Mesendoderm (in vitro differentiated cells): ENCODE measurements at places on chromosomes 6 and 20.

DNA sequence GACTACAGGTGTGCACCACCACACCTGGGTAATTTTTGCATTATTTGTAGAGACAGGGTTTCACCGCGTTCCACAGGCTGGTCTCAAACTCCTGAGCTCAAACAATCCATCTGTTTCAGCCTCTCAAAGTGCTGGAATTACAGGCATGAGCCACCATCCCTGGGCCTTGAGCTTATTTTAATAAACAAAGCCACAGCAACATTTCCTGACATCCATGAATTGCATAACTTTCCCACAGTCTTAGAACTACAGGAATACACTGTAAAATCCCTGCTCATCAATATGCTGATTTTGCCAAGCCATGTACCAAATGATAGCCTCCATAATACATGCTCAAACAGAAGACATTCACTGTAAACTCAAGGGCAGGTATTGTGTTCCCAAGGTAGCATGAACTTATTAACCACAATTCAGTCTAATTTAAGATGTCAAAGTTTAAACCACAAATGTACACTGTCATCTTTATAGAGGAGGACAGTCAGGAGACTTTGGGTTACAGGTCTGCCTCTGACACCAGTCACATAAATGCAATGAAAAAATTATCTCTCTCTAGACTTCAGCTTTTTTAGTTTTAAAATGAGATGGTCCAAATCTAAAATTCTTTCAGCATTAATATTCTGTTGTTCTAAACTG is 40.0 kb downstream of the NUDT3 start:
- no peak for DNase-seq

DNA sequence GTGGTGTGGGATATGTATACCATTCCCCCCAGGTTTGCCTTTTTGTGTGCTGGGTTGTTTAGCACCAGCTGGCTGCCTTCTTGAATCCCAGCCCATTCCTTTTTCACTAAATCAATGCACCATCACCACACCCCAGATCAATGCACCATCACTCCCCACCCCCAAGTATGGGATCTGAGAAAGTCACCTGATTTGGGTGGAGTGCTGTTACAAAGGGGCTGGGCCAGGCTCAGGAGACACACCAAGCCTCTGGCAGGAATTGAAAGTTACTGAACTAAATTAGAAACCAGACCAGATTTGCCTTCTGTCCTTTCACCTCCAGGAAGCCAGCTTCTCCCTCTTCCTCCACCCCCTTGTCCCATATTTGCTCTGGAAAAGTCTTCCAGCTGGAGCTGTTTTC is 19.6 kb upstream of the PKHD1 start:
- DNase-seq, result no peak

DNA sequence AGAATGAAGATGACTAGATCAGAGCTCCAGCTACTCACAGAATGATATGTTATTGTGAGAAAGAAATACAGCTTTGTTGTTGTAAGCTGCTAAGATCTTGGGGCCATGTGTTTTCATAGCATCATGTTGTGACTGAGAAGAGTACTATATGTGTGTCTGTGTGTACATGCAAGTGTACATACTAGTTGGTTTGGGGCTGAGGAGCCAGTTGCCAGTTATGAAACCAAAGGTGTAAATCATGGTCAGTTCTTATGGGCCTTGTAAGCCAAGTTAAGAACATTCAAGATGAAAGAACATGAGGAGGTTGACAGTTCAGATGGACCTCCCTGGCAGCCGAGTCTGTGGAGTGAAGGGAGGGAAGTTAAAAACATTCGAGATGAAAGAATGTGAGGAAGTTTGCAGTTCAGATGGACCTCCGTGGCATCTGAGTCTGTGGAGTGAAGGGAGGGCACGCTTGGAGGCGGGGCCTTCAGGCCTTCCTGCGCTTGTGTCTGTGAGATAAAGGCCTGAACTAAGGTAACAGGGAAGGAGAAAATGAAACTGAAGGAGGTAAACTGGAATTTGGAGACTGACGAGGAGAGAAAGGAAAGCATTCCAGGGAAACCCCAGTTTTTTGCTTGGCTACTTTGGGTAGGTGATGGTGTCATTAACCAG is 13.9 kb downstream of the AFDN start:
- no peak for DNase-seq

GRCh38 chr6:127956956-127957355 is 56.1 kb upstream of the THEMIS start:
- DNase-seq, result no peak

GRCh38 chr6:132734694-132735236 is 20.9 kb upstream of the VNN1 start:
- DNase-seq, result peak; percentile 21

DNA sequence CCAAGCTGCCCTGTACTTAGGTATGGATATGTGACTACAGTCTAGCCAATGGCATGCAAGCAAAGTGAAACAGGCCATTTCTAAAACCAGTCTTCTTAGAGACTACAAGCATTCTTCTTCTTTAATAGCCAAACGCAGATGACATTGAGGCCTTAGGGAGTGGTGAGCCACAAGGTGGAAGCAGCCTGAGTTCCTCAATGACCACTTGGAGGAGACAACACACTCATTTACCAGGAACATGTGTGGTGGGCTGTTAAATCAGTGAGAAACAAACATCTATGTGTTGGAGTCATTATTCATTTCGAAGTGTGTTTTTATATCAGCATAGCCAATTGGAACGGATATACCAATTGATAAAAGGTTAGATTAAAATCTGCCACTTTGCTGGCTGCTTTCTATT is 122.0 kb downstream of the GFRAL start:
- peak; percentile 61 for DNase-seq

GRCh38 chr6:117265410-117266256 is at the start of gene VGLL2:
Gene VGLL2, plus strand, starts transcription at chr6:117265558. Its CDS starts 206 bp downstream, at chr6:117265764.
- DNase-seq, result peak; percentile 72

GRCh38 chr6:132960720-132961119 is 146.4 kb downstream of the RPS12 start:
- no peak for DNase-seq

GRCh38 chr20:58133020-58133808 is 95.2 kb downstream of the ANKRD60 start:
- DNase-seq, result no peak

DNA sequence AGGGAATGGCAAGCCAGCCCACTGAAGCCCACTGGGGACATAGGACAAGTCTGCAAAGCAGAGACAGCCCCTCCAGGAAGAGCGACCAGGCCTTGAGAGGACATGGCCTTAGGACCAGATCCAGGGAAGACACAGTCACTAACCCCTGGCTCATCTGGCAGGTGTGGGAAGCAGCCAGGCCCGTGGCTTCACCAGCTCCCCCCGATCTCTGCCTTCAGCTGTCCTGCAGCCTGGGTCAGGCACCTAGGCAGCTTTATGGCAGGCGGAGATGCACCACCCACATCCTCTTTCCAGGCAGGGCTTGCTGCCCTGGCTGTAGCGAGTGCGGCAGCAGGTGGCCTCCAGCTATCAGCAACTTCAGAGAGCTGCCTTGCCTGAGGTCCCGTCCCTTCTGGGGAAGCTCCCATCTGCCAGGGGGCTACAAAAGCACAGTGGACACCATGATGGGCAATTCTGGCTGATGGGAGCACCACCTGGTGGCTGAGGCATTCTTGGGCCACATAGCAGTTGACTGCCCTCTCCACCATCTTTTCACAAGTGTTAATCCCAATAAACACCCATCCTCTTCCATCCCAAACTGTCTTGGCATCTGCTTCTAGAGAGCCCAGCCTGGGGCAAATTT is 85.8 kb downstream of the DZANK1 start:
- DNase-seq, result peak; percentile 53

DNA sequence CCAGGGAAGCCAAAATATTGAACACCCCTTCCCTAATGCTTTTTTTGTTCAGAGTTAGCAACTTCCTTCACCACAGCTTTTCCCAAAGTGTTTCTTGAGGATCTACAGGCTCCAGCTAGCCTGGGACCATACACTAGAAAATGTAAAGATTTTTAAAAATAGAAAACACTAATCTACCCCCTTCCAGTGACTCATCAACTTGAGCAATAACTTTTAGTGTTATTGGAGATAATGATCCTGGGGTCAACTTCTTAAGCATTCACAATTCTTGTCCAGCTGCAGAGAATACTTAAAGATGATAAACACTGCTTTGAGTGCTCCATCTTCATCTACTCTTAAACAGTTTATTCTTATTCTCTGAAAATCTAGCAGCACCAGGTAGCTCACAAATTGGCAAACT is 131.6 kb downstream of the COL9A1 start:
- no peak for DNase-seq

GRCh38 chr6:157263146-157263545 is 60.2 kb downstream of the TMEM242 start:
- no peak for DNase-seq

GRCh38 chr6:11011787-11012234 is 32.3 kb downstream of the ELOVL2 start:
- DNase-seq, result peak; percentile 88

GRCh38 chr20:23086056-23086566 is at the start of gene CD93:
Gene CD93, minus strand, starts transcription at chr20:23086324. Its CDS starts 132 bp downstream, at chr20:23086192.
- DNase-seq, result no peak

DNA sequence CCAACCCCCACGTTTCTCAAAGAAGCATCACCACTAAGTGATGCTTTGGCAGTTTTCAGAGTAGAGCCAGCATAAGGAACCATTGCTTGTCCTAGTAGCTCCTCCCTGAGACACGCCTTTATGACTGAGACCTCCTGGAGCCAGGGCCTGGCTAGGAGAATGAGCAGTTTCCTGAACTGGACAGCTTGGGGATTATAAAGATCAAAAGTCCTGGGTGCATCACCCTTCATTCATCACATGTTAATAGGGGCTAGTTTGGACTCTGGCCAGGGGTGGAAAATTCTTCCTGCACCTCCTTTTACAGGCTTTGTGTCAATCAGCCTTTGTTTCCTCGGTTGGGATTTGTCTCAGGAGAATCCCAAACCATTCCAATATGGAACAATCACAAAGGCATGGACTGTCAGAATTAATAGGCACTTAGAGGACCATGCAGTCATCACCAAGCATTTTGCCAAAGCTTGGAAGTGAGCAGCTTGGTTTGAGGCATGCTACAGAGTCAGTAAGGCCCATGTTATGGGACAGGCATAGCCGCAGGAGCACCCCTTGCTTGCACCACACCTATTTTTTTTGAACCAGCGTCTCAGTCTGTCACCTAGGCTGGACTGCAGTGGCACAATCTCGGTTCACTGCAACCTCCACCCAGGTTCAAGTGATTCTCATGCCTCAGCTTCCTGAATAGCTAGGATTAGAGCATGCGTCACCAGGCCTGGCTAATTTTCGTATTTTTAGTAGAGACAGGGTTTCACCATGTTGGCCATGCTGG is 64.9 kb upstream of the TGM3 start:
- no peak for DNase-seq
